Suppressor macrophage treated with lipopolysaccharide for 1 hour (primary cell): ENCODE measurements at places on chromosomes 11 and 22.

DNA sequence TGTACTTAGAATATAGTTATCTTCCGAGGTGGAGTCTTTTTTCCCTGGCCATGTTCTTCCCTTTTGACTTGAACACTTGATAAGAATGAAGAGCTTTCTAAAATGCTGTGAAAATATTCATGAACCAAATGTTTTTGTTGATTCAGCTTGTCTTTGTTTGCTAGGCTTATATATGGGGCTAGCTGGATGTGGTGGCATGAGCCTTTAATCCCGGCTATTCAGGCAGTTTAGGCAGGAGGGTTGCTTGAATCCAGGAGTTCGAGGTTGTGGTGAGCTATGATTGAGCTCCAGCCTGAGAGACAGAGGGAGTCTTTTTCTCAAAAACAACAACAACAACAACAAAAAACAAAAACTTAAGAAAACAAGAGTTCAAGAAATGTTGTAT is 23.1 kb downstream of the CBL start:
- DNase-seq: no peak

GRCh38 chr11:117717485-117718314 is 79.3 kb downstream of the DSCAML1 start:
- no peak for DNase-seq

- DNase-seq: no peak
These were observed 493.9 kb downstream of the MN1 start for GRCh38 chr22:27307545-27308247.

DNA sequence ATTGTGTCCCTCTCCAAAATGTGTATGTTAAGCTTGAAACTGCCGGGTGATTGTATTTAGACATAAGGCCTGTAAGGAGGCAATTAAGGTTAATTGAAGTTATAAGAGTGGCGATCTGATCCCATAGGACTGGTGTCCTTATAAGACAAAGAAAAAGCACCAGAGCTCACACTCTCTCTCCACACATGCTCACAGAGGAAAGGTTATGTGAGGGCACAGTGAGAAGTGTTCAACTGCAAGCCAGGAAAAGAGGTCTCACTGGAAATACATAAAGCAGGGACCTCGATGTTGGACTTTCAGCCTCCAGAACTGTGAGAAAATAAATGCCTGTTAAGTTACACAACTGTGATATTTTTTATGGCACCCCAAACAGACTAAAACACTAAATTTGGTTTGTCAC is 1233.8 kb upstream of the CNTN5 start:
- DNase-seq: no peak

GRCh38 chr11:65434057-65434666 is 11.6 kb downstream of the NEAT1 start:
- DNase-seq: peak; percentile 32
